NCI-H1105 treated with DMSO at 0.1 percent for 48 hours (cell line): ENCODE measurements at places on chromosomes 6 and 20.

- no peak for DNase-seq
Measured at GRCh38 chr6:21371676-21372171, 221.8 kb upstream of the SOX4 start.

DNA sequence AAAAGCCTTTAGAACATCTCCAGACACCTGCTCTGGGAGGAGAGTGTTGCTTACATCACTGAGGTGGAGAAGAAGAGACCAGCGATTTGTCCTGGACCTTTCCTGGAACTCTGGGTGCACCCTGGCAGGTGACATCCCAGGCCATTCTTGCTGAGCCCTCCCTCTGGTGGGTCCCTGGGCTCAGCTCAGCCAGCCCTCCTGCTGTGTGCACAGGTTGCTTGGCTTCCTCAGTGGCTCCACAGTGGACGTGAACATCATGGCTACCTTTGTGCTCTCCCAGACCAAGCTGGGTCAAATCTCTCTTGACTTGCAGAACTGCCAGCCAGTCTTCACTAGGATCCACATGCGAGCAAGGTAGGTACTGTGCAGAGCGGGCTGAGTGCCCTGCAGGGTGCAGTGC, 19.9 kb upstream of the BPIFA2 start:
- no peak for DNase-seq

- no peak for DNase-seq
Measured at GRCh38 chr6:170421921-170422320, 115.4 kb downstream of the FAM120B start.

- DNase-seq: peak; percentile 29
Measured at GRCh38 chr20:57326667-57327455, 2.7 kb upstream of the SPO11 start.

GRCh38 chr6:27545271-27546046, 72.6 kb upstream of the ZNF184 start:
- no peak for DNase-seq

DNA sequence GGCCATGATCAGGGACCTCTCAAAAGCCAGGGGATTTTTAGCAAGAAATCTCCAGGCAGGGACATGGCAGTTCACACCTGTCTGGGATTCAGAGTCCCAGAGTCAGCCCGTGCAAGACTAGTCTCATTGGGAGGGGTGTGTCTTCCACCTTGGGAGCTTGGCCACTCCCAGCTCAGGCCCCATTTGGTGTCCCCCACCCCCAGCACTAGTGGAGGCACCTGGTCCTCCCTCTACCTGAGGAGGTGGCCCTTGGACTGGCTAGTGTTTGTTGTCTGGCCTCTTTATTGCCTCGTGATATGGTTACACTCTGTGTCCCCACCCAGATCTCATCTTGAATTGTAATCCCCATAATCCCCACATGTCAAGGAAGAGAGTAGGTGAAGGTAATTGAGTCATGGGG, 140.8 kb upstream of the PHACTR3 start:
- DNase-seq: no peak

DNA sequence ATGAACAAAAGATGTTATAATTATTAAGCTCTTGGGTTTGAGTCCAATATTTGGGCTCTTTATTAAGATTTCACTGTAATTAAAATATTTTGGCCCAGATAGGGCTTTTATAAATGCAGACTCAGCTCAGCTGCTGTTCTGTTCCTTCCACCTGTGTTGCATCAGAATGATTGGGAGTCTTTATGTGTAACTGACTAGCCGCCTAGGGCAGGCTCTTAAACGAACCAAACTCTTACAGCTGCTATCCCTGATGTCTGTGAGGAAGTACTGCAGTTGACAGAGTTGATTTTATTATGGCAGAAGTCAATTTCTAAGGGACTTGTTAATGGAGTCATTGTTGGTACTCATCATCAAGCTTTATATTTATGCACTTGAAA, 144.7 kb downstream of the MYO6 start:
- no peak for DNase-seq

DNA sequence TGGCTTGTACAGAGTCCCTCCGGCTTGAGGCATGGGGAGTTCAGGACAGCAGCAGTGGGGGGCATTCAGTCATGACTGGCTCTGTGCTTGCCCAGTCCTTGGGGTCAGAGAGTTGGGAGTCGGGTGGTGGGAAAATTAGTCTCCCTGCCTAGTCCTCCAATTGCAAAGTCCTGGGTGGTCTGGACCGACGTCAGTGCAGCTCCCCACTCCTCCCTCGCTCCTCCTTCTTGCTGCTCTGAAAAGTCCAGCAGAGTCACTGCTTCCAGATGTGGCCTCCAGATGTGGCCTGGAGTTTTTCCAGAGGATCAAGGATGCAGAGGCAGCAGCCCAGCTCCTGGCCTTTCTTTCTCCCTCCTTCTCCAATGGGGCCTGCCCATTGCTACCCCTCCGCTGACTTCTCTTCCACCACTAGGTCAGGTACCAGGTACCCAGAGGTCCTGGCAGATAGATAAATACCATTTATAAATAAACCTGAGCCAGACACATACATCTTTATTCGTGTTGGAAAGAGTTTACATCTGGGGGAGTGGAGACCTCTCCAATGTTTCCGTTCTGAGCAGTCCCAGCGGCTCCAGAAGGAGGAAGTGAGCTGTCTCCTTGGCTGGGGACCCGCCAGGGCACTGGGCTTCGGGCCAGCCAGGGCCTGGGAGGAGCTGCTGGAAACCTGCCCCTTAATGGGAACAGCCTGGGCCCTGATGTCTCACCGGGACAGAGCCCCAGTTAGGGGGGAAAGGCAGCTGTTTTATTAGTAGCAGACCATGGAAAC, 49.0 kb upstream of the RNF24 start:
- peak; percentile 66 for DNase-seq

GRCh38 chr6:48134246-48134645, 23.2 kb upstream of the PTCHD4 start:
- no peak for DNase-seq

GRCh38 chr6:11380969-11381744, 148.7 kb upstream of the NEDD9 start:
- DNase-seq: no peak
